Fibroblast of skin of right quadriceps (primary cell): ENCODE measurements at places on chromosomes 1 and 21.

DNA sequence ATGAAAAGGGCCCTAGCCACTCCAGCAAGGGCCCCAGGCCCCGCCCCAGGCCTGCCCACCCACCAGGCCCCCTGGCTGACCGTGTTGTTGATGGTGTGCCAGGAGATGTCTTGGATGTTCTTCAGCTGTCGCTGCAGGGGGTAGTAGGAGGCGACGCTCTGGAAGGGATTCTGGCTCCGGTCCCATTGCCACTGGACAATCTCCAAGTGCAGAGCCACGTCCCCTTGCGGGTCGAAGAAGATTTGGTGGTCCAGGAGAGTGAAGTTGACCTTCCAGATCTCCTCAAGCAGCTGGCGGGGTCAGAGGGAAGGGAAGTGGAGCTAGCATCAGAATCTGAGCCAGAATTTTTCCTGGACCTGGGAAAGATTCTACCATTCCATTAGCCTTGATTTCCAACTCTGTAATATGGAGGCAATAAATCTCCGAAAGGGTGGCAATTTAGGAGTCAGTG lies 10.2 kb downstream of the TAS1R2 start:
- no peak for DNase-seq

DNA sequence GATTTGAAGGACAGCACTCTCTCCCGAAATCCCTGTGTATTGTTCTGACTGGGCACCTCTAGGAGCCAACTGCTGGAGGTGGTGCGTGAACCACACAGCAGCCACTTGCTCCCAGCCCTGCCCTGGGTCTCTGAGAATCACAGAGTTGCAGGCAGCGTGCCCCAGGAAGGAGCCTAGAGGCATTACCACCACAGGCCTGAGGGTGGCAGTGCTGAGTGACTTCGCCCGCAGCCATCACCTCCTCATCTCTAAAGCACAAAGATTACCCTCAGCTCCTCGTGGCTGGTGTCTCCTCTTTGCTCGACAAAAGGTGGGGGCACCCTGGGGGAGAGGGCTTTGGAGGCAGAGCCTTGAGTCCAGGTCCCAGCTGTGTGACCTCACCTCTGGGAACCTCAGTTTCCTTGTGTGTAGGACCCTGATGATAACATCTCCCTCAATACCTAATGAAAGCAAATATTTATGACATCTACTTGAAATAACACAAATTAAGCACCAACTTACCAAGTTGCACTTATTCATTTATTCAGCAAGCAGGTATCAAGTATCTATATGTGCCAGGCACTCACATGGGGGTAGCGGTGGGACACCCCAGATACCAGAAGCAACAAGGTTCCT lies 86.3 kb downstream of the VWA5B1 start:
- peak; percentile 31 for DNase-seq

- peak; percentile 53 for DNase-seq
Measured at GRCh38 chr1:6800745-6801144, 15.5 kb downstream of the CAMTA1 start.

- peak; percentile 91 for DNase-seq
Measured at GRCh38 chr1:240414237-240414636, 197.7 kb downstream of the GREM2 start.

DNA sequence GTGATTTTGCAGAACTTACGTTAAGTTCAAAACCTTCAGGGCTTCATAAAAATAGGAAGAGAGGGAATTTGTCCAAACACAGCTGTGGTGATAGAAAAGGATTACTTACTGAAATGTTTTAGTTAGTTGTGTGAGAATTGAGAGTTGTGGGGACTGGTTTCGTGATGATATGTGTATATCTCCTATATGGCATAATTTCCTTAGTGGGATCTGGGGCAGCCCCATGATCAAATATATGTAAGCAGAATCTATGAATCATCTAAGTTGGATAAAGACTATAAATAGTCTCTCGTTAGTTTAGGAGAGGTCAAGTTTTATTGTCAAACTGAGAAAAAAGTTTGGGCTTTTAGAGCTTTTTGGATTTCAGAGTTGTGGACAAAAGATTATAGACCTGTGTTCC lies 14.9 kb downstream of the MTR start:
- no peak for DNase-seq

DNA sequence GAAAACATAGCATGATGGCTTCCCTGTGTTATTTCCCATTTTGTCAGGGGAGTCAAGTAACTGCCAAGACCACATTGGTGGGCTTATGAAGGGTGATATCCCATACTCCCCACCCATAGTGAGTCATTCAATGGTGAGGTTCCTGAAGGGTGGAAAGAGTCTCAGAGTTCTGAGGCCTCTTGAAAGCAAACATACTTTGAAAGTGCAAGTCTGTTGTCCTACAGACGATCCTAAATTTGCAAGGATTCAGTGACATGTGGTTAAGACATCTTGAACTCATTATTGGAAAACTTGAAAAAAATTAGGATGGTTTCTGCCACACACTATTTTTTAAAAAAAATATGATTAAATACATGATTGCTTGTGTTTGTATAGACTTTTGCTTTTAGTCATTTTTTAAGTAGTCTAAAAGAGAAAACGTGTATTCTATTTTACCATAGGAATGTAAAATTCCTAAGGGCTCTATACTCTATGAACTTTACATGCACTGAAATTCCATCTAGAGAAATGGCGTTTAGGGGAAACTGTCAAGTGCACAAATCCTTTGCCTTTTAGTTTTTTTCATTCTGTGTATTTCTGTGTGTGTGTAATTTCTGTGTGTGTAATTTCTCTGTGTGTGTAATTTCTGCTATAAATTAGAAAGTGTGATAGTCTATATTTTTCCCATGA lies 225.5 kb upstream of the ADAMTS5 start:
- DNase-seq = peak; percentile 92

- no peak for DNase-seq
Measured at GRCh38 chr21:36694031-36694515, 4.8 kb upstream of the SIM2 start.

GRCh38 chr21:35562876-35563275 lies 497.4 kb downstream of the SETD4 start:
- peak; percentile 22 for DNase-seq

- DNase-seq = no peak
Measured at GRCh38 chr1:246591504-246591903, 25.2 kb downstream of the CNST start.

- peak; percentile 82 for DNase-seq
Measured at GRCh38 chr1:81179242-81179641, 621.5 kb upstream of the ADGRL2 start.

DNA sequence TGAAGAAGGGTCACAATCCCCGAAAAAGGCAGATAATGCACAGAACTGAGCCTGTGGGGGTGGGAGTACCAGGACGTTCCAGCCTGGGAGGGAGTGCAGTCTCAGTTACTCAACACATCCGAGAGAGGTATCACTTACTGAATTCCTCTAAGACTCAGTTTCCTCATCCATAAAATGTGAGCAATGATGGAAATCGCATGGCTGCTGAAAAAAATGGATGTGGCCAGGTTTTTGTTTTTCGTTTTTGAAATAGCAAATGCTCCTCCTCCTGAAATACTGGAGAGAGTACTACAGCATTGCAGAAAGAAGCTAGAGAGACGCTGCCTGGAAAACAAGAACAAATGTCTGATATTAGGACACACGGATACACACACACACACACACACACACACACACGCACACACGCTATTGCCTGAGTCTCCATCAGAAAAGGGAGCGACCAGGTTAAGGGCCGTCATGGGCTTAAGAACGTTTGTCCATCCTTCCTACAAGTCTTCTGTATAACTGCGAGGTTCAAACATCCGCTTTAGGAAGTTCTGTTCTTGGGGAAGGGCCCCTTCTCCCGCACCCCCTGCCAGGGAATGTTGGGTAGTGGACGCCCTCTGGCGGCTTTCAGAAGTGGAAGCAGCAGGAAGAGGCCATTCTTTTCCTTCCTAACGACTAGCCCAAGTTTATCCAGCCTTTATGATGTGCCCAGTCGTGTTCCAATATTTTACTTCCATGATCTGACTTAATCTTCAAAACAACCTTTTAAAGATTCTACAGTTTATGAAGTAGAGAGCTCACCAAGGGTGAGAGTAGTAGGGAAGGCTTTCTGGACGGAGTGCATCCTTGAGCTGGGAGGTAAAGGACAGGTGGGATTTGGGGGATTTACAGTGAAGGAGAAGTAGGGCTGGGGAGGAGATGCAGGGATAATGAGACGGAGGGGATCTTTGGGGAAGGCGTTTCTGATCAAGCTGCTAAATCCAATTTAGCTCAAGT lies 699 bp upstream of the NES start:
- peak; percentile 85 for DNase-seq

DNA sequence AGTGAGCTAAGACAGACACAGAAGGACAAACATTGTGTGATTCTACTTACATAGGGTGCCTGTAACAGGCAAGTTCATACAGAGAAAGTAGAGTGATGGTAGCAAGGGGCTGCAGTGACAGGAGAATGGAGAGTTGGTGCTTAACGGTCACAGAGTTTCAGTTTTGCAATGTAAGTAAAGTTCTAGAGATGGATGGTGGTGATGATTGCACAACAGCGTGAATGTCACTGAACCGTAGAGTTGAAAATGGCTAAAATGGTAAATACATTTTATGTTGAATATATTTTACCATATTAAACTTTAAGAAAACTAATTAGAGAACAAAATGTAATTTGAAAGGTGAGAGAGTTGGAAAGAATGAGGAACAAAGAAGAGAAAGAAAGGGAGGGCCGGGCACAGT lies 8.7 kb downstream of the CFAP107 start:
- no peak for DNase-seq

DNA sequence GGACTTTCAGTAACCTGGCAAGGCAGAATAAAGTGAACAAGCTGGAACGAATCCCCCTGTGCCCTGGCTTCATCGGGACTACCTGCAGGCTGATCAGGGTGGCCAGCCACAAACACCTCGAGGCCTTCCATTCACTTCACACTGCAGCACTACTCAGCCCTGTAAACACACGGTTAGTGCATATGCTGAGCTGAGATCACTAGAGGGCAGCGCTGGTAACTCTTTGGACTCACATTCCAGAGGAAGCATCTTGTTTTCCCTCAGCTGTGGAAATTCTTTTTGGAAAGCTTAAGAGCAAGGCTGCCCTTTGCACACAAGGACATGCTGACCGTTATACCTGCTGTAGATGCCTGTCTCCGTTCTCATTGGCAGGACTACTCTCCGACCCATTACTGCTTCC lies 32.1 kb downstream of the PCSK9 start:
- DNase-seq = peak; percentile 49

DNA sequence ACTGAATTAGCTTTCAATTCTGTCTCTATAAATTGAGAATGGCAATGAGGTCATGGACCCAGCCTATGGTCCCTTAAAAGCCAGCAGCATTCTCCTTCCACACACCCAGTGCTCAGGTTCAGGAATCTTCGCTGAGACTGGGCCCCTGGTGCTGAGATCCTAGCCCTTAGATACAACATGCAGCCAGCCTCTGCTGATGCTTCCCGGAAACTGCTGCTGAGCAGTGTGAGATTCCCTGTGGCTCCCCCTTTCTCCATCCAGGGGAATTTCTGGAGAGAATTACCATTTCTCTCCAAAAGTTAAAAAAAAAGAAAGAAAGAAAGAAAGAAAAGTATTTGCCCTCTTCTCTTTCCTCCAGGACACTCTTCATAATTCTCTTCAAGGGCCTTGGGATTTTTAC lies 31.7 kb upstream of the RALGPS2 start:
- DNase-seq = peak; percentile 18

GRCh38 chr1:184395370-184395769 lies 8.5 kb downstream of the C1orf21 start:
- DNase-seq = no peak

DNA sequence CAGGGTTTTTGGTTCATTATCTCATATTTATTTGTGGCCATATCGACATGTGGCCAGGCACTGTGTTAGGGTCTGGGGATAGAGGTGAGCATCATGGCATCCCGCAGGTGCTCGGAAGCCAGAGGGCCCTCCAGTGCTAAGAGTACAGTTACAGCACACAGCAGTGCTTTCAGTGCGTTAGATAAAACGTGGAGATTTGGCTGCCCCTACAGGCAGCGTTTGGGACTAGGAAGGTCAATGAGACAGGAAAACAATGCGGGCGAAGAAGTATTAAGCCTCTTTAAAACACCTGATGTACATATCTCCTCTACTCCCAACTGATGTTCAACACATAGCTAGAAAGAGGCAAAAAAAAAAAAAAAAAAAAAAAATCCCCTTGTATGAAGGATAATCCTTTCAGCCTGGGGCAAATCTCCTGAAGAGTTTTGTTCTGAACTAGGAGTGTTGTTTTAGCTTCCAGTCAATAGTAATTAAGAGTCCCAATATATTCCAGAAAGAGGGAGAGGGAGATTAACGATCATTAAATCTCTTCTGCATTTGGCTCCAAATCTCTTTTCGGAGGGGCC lies 80.1 kb downstream of the CAPZB start:
- DNase-seq = no peak

DNA sequence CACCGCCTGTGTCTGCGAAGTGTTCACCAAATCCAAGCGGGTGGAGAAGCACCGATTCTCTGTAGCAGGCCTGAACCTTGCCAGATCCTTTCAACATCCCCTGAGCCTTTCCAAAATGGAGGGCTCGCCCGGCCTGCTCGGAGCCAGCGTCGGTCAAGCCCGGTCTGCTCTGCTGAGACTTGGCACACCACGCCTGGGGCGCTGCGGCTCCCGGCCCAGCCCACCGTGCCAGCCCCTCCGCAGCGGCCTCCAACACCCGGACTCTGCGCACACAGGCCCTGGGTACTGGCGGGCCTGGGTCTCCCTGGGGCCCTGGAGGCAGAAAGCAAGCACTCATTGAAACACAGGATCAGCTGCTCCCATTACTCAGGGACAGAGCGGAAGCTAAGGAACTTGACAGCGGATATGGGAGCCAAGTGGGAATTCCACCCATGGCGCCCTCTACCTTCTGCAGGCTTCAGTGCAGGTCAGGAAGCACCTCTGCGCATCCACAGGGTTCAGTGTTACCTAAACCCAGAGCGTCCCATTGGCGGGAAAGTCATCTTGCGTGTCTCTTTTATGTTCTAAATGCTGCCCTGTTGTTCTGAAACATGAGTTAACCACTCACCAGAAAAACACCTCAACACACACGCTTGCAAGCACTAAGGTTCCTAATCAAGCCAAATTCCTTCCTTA lies 159.9 kb downstream of the ZBTB18 start:
- no peak for DNase-seq

DNA sequence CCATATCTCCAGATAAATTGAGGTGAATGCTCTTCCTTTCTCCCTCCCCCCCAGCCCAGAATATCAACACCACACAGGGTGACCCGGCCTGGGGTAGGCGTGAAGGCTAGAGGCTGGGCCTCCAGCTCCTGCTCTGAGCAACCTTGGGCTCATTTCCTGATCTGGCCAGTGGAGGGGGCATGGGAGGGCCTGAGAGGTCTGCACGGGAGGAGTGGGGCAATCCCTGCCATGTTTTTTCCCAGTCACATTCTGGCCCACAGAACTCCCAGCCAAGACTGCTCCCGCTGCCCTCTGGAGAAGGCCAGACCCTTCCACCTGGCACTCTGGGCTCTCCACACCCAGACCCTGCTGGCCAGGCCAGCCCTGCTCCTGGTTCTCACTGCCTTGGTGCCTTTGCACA lies 3.9 kb downstream of the CLDN19 start:
- no peak for DNase-seq

GRCh38 chr1:213996320-213997037 lies 8.7 kb downstream of the PROX1 start:
- DNase-seq = no peak

- peak; percentile 80 for DNase-seq
Measured at GRCh38 chr1:223771814-223772770, 59.8 kb downstream of the CAPN2 start.
